ENCODE measurements at places on chromosomes 12 and 14.

DNA sequence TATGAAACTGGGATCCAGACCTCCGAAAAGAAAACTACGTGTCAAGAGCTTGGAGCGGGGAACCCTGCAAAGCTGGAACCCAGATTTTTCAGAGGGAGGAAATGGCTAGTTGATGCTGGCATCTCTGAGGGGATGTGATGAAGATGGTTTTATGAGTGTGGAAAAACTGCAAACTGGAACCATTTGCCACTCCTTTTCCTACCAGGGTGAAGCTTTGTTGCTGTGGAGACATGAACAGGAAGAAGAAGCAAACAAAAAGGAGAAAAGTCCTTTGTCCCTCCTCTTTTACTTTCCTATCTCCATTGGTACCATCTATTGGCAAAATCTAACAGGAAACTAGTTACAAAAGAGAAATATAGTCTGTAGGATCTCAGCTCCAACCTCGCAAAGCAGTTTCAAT, 39.2 kb downstream of the CDK17 start:
- DNase-seq: no peak

DNA sequence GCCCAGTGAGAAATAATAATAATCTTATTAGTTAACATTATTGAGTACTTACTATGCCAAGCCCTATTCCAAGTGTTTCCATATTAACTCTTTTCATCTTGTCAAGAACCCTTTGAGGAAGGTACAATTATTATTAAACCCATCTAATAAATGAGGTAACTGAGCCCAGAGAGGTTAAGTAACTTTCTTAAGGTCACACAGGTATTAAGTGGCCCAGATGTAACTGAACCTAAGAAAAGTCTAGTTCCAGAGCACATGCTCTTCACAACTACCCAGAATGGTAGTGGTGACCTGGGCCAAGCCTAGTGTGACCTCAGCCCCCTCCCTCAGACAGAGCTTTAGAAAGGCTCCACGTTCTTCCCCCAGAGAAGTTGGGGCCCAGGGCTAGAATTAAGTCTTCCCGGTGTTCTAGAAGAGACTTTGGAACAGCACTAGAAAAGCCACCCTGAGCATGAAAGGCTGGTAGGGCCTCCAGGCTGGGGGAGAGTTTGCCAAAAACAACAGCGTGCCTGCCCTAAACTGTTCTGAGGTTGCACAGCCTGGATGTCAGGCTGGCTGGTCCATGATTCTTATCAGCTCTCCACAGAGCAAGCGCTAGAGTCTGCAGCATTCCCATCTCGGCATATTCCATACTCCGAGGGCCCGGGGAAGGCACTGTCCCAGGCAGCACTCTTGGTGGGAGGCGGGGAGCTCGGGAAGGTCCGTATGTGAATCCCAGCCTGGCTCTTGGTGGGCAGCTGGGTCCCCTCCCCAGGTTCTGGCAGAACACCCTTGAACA, 41.3 kb upstream of the CTDSP2 start:
- no peak for DNase-seq

DNA sequence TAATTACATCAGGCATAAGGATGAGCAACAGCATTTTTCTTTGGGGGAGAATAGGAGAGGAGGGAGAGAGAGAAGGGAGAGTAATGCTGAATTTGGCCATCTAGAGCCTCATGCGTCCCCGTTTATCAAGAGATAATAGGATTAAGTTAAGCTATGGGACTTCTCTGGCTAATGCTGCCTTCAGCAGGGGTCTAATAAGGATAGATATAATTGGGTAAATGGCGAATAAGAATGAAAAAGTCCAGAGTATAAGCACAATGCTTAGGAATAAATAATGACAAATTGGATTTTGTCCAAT, 470.0 kb downstream of the EGLN3 start:
- DNase-seq: no peak

DNA sequence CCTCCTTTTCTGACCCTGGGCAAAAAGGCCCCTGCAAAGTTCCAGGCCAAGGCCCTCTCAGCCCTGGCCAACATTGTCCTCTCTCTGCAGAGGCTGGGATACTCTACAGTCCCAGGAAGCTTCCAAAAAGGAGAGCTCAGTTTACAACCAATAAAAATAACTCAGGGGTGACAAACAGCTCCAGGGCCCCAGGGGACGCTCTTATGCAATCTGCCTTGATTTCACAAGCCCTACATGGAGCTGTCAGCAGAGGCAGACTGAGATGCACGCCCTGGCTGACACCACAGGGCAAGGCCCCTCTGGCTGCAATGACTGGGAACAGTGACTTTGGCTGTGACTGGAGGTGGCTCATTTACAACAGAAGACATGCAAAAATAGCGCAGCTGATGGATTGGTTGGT, 129.0 kb upstream of the MED13L start:
- DNase-seq: peak; percentile 93

- no peak for DNase-seq
Measured at GRCh38 chr12:45357539-45358417, 141.9 kb downstream of the ANO6 start.

DNA sequence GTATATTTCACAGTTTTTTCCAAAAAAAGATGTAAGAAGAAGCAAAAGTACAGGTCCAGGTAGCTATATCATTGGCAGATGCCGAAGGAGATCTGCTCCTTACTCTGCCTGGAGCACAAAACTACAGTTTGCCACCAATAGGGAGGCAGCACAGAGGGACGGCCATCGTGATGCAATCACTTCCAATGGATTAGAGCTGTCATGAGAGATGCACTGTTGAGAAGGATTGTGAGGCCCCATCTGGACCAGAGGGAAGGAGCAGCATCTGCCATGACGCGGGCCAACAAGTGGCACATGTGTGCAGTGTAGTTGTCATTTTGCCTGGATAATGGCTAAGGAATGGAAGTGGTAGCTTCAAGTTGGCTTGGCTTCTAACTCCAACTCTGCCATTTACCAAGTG, 318.8 kb upstream of the FKBP4 start:
- DNase-seq: peak; percentile 37

GRCh38 chr12:50057000-50057841, at the start of gene ASIC1:
Gene ASIC1 (plus strand): TSS chr12:50057596. CDS start chr12:50058767, 1,171 bp downstream.
- no peak for DNase-seq

DNA sequence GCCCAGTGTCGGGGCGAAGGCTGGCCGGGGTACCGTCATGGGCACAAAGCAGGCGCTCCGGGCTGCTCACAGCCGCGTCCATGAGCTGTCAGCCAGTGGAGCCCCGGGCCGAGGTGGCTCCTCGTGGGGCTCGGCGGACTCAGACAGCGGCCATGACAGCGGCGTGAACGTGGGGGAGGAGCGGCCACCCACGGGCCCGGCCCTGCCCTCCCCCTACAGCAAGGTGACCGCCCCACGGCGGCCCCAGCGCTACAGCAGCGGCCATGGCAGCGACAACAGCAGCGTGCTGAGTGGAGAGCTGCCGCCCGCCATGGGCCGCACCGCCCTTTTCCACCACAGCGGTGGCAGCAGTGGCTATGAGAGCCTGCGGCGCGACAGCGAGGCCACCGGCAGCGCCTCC, 39.0 kb downstream of the KIF26A start:
- no peak for DNase-seq

GRCh38 chr12:59079002-59079401, 158.7 kb upstream of the LRIG3 start:
- no peak for DNase-seq

- DNase-seq: no peak
Measured at GRCh38 chr14:104169699-104170479, 31.5 kb downstream of the KIF26A start.

- DNase-seq: no peak
Measured at GRCh38 chr12:5081016-5081415, 37.3 kb downstream of the KCNA5 start.

DNA sequence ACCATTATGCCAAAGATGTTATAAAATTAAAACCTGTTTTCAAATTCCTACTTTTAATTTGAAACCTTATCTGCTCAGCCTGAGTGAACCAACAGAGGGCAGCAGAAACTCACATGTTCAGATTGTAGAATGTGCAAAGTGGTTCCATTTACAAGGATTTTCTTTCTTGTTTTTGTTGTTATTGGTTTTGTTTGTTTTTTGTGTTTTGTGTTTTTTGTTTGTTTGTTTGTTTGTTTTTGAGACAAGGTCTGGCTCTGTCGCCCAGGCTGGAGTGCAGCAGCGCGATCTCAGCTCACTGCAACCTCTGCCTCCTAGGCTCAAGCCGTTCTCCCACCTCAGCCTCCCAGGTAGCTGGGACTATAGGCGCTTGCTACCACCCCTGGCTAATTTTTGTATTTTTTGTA, 22.8 kb upstream of the GARIN2 start:
- no peak for DNase-seq

GRCh38 chr12:109741970-109742703, 28.5 kb downstream of the FAM222A start:
- peak; percentile 62 for DNase-seq

DNA sequence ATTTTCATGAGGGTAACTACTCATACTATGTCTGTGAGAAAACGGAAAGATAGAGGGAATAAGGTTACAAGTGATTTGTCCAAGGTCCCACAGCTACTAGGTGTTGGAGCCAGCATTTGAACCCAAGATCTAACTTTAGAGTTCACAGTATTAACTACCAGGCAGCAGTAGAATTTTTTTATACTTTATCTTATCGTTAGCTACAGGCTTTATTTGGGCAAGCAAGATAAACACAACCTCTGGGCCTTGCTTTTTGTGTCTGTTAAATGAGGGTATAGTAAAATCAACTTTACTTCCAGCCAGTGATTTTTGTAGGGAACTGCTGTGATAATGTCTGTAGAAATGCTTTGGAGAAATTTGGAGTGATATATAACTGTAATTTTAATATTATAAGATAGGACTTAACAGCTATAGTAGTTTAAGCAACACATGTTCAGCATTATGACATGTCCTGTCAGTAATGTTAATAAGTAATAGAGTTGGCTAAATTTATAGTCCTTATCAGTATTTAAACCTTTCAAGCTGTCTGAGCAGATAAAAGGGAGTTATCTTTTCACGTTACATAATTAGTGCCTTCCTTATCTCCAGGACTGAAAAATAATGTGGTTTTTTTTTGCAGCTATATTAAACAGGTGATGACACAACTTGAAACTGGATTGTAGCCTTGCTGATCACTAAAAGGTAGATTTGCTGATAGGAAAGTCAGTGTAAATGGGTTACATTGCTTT, 12.8 kb downstream of the LEMD3 start:
- no peak for DNase-seq

DNA sequence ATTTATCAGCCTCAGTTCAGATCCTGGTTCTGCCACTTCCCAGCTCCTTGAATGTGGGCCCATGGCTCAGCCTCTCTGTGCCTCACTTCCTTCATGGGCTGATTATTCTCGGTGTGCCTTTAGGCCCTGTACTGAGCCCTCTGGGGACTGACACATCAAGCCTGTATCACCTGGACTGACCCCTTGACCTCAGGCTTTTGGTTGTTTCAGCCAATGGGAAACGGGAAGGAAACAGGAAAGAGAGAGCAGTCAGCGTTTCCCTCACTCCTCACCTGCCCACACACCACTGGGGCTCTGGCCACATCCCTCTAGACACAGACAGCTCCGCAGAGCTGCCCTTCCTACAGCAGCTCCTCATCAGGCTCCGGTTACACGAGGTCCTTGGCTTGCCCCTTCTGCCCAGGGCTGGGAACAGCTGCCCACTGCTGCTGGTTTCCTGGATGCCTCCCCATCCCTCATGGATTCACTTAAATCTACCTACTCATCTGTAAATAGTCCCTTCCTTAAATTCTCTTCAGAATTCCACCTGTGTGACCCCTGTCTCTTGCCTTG, 37.0 kb upstream of the ITPR2 start:
- DNase-seq: no peak

GRCh38 chr12:34604631-34605509, 582.6 kb downstream of the ALG10 start:
- DNase-seq: peak; percentile 41

- DNase-seq: no peak
Measured at GRCh38 chr14:99234961-99235571, 36.9 kb downstream of the BCL11B start.

DNA sequence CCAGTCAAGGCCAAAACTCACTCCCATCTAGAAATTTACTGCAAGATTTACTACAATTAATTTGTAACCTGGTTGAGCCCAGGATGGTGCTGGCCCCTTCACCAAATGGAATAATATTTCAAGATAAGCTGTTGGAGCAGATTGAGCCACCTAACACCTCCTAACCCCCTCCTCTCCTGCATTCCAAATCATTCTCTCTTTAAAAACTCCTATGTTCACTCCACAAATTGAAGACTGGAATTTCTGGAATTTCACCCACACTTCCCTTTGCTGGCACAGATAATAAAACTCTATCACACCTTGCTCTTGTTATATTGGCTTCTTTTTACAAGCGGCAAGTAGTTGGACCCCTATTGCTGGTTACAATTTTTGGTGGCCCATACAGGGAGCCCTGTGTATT, 41.7 kb downstream of the MIS18BP1 start:
- no peak for DNase-seq

DNA sequence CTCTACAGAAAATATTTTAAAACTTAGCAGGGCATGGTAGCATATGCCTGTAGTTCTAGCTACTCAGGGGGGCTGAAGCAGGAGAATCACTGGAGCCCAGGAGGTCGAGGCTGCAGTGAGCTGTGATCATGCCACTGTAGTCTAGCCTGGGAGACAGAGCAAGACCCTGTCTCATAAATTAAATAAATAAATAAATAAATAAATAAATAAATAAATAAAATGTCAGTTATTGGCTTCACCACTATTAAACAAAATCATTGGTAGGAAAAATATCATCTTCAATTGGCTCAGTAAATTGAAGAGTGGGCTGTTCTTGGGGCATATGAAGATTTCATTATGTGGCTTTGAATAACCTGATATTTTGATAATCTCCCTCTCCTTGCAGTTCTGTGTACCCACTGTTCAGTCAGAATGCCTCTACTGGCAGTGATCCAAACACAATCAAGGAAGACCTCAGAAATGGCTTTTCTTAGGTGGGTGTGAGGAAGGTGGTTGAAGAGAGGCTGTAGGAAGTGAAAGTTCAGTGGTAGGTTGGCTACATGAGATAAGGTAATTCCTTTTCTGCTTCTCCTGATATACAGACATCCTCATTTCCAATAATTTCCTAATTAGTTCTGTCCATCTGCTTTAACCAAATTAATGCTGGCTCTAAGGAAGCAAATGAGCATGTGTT, 175.8 kb downstream of the MSRB3 start:
- no peak for DNase-seq

GRCh38 chr12:107801150-107801549, 26.6 kb downstream of the ASCL4 start:
- no peak for DNase-seq

DNA sequence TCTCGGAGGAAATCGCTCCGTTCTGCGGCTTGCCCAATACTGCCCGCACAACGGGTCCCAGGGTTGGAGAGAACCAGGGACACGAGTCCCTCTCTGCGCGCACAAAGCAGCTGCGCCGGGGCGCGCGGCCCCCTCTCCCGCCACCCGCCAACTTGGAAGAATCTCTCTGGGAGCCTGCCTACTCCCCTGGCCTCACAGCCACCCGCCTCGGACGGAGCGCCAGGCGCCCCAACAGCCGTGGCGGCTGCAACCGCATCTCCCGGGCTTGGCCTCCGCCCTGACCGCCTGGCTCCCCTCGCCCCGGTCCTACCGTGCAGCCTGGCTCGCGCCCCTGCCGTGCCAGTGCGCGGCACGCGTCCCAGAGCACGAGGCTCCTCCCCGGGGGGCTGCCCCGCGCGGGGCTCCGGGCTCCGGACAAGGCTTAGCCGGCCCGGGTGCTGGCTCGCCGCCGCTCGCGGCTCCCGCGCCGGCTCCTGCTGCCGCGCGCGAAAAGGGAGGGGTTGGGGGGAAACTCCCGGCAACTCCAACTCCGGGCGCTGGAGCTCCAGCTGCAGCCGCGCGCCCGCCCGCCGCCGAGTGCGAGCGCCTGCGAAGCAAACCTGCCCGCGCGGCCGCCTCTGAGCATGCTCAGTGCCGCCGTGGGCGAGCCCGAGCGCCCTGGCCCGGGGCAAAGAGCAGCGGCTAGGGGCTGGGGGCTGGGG, at the start of gene STXBP6:
TSS of gene STXBP6 (minus strand) at position 580 of the 701 bp plus-strand sequence. CDS start 75,329 bp downstream, outside the sequence.
- DNase-seq: no peak

GRCh38 chr12:112843287-112843686, 51.7 kb downstream of the RPH3A start:
- no peak for DNase-seq
